CD4-positive, CD25-positive, alpha-beta regulatory T cell (primary cell): ENCODE measurements at places on chromosomes 7 and 10.

DNA sequence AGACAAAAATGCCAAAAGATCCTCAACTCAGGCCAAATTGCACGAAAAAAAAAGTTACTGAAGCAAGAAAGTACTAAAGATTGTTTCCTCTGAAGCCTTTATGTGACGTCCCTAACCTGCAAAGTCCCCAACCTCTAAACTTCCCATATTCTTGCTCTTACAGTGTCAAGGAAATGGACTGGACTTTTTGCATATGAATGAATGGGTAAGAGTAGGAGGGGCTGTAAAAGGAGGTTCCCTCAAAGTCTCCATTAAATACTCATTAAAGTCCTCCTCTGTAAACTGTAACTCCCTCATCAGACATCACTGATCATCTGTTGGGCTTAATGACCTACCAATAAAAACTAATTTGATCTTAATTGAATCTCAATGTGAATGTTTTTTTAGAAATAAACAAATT lies 164.8 kb upstream of the STEAP1 start:
- DNase-seq: no peak

- DNase-seq: peak; percentile 14
Measured at GRCh38 chr10:124221356-124222317, 128.2 kb upstream of the CHST15 start.

DNA sequence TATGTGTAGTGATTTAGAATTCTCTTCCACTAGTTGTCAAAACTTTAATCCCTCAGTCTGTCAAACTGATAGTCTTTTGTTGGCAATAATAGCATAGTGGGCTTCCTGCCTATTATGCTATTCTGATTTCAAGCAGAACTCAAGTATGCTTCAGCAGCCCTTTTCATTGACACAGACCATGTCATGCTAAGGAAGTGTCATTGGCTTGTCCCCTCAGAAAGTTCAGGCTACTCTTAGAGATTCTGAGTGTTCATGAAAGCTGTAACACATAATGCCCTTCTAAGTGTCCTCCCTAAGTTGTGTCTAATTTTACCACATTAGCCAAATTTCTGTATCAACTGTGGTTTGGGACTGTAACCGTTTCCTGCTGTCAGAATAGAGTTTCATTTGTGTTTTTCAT lies 198.7 kb downstream of the THSD7A start:
- DNase-seq: no peak

GRCh38 chr10:1309617-1310270 lies 253.6 kb downstream of the WDR37 start:
- DNase-seq: no peak

DNA sequence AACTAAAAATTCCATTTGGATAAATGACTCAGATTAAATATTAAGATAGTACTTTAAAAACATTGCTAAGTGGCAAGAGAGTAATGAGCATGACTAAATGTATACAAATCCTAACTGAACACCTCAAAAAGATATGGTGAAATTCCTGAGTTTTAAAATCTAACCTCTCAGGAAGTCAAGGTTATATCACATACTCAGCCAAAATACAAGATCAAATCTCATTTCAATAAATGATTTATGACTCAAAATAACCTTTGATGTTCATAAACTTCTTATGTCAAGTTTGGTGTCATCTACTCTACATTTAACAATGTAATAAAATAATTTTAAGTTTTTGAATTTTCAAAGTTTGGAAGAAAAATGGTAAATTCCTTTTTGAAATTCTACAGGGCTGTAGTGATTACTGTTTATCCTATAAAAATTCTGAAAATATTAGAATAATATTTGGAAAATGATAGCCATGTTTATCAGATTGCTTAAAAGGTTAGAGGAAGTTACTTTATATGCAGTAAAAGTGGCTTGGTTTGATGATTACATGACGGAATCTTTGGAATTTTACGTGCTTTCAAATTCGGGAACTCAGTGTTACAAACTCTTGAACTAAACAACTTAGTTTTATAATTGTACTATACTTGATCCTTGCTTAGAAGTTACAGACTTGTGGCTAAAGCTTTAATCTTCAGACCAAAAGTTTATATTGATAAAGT lies 43.7 kb downstream of the ASZ1 start:
- no peak for DNase-seq

DNA sequence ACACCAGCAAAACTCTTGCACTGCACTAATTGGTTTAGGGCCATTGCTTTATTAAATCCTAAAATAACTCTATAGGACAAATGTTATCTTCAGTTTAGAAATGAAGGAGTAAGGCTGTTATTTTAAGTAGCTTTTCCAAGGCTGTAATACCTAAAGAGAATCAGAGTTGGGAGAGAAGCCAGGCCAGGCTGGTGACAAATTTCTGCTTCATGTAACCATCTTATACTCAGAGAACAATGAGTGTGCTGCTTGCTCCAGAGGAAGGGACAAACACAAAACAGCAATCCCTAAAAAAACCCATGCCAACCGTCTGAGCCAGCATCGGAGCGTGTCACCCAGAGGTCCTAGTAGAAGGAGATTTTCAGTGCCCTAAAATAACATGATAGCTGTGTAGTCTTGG lies 49.7 kb upstream of the TARP start:
- DNase-seq: no peak

- no peak for DNase-seq
Measured at GRCh38 chr7:117937049-117937752, 64.0 kb upstream of the CTTNBP2 start.

- DNase-seq: no peak
Measured at GRCh38 chr10:123854498-123854897, 37.1 kb downstream of the CPXM2 start.

DNA sequence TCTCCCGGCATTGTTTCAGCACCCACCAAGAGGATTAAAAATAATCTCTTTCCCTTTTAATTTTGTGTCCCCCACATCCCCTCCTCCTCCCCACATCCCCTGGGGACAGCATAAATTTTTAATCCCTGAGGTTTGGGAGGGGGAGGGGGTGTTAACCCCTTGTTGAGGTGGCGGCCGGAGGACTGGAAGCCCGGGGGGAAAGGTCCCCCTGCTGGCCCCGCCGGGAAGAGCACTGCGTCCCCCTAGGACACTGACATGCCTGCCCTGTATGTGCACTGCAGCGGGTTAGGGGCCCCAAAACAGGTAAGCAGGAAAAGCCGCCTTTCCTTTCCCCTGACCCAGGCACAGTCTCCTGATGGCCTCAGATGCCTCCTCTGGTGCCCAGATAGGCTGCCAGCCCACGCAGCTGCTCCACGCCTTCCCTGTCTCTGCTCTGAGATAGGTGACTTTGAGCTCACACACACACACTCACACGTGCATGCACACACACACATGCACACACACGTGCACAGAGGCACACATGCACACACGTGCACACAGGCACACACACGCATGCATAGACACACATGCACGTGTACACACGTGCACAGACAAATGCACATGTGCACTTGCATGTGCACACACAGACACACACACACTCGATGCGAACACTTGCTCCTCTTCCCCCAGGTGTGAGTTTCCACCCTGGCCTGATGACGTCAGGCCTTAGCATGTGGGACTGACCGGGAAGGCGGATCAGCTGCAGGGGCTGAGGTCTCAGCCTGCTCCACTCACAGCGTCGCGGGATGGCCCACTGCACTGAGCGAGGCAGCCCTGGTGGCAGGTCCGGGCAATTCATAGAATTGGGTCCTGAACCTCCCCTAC lies 12.3 kb downstream of the CNPY1 start:
- DNase-seq: no peak

DNA sequence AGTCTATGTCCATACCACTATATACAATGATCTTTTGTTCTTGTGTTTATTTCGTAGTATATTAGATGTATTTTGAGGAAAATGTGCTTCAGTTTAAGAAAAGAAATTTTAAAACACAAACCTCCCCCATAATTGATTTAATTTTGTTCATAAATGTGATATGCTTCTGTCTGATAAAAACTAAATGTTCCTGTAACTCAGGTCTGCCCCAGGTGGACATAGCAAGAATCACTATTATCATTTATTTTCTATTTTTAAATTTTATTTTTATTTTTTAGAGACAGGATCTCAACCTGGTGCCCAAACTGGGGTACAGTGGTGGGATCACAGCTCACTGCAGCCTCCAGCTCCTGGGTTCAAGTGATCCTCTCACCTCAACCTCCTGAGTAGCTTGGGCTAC lies 43.2 kb downstream of the BEND7 start:
- DNase-seq: no peak

DNA sequence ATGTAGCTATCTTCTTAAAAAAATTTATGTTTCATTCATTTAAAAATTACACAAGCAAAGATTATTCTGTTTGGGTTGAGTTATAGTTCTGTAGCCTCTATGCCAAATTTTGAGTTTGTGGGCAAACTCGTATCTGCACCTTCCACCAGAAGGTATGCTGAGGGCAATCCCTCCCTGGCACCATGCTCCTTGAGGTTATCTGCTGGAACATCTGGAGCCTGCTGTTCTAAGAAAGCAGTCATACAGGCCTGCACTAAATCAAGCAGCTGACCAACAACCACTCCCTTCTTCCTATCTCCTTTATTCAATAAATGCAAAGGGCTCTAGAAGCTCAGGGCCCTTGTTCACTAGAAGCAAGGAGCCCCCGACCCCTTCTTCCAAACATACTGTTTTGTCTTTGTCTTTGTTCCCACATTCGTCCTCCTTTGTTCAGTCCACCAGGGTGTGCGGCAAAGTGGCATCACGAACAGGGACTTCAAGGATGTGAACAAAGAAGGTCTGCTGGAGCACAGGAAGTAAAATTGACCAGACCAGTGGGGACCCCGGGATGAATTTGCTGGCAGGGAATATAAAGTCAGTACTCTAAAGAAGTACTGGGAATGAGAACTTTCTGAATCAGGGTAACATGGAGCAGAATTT lies 36.4 kb downstream of the OR13A1 start:
- no peak for DNase-seq

GRCh38 chr10:126654579-126654978 lies 15.9 kb downstream of the C10orf90 start:
- DNase-seq: no peak

DNA sequence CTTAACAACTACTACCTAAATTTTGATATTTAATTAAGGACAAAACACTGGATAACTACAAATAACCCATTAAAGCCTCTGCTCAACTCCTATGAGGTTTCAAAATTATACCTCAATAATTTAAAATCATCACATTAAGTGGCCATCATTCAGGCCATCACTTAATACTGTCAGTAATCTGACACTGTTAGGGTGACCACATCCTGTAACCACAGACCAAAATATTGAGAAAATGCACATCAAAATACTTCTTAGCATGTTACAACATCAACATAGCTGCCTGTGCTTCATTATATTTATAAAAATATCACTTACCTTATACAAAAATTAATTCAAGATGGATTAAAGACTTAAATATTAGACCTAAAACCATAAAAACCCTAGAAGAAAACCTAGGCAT lies 23.3 kb downstream of the SEM1 start:
- no peak for DNase-seq

DNA sequence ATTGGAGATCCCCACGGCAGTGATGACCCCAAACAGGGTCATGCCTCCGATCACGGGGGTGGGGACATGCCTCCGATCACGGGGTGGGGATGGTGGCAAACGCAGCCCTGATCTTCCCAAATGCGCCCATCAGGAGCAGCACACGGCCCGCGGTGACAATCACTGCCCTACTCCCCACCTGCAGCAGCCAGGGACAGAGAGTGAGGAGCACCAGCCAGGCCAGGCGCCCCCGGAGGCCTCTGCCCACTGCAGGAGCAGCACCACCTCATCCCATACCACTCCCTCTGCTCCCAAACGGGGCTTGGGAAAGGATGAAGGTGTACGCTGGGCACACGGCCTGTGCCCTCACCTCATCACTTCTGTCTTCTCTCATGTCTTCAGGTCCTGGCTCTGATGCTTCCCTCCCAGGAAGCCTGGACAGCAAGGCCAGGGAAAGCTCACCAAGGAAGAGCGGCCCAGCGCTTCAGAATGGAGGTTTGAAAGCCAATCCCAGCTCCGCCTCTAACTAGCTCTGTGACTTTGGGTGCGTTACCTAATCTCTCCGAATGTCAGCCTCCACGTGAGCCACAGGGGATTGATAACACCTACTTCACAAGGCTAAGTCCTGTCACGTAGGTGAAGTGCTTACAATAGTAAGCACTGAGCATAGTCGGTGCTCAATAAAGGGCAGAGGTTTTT lies 37.1 kb downstream of the STRA8 start:
- no peak for DNase-seq

- no peak for DNase-seq
Measured at GRCh38 chr10:79418886-79419595, 26.4 kb downstream of the ZCCHC24 start.

GRCh38 chr7:114502454-114503254 lies 88.0 kb downstream of the FOXP2 start:
- no peak for DNase-seq

DNA sequence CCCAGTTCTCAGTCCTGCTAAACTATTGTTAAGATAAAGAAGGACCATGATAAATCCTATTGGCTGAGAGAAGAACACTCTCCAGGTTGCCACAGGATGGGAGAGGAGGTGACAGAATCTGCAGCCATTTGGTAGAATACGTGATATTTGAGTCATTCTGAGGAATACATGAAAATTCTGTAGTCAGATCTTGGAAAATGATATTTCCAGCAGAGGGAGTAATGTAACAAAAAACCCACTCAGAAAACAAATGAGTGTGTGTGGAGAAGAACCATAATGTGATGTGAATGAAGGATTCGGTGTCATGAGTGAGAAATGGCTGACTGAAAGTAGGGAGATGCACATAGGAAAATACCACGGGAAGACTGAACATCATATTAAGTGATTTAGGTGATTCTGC lies 128.5 kb upstream of the PFKP start:
- DNase-seq: no peak

DNA sequence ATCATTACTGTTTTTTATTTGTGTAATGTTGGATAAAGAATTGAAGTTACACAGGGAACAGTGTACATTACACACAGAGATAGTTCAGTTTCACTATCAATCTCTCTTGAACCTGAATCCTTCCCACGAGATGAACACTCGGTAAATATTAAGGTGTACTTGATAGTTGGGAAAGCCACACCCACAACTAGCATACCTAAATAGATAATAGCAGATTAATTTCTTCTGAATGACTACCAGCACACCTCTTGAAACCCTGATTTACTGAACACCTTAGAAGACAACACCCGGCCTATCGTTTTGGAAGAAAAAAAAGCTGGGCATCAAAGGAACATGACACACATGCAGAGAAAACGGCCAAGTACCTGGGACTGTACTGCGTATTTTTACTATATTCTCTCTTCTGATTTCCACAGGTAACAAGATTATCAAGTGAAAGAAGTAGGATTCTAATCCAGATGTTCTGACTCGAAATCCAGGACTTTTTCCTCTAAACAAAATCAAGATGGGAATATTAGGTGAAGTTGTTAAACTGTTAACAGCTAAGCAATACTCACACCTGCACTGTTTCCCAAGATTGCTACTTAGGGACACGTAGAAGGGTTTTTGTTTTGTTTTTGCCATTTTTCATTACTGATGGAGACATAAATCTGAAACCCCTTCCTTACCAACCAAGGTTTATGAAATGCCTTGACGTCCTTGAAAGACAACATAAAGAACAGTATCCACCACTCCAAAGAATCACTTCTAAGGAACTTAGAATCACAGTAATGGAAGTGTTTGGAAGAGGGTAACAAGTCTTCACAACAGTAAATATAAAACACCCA lies 1.0 kb downstream of the CCDC186 start:
- DNase-seq: no peak
